ENCODE measurements at places on chromosomes 5 and 9.

DNA sequence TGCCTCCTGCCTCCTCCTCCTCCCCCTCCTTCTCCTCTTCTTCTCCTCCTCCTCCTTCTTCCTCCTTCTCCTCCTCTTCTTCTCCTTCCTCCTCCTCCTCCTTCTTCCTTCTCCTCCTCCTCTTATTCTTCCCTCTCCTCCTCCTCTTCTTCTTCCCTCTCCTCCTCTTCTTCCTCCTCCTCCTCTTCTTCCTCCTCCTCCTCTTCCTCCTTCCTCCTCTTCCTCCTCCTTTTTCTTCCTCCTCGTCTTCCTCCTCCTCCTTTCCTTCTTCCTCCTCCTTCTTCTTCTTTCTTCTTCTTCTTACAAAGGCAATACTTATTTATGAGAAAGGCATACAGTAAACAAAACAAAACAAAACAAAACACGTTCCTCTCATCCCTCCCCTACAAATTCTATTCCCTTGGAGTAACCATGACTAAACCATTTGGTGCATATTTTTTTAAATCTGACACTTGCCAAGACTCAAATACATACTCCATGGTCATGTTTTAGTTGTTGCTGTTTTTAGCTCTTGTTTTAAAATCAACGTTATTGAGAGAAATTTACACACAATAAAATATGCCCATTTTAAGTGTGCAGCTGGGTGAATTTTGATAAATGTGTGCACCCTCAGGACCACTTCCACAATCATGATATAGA lies 135.6 kb downstream of the FOXD1 start:
- no peak for DNase-seq

DNA sequence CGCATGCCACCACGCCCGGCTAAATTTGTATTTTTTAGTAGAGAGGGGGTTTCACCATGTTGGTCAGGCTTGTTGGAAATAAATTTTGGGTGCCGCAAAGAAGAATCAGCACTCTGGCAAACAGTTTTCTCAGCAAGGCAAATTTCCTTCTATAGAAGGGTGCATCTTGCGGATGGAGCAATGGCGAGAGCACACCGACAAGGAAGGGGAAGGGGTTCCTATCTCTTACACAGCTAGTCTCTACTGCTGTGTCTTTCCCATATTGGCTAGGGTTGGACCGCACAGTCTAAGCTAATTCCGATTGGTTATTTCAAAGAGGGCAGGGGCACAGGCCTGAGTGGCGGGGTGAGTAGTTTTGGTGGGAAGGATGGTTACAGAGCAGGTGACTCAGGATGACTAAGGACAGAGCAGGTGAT lies 707 bp downstream of the GTF3C5 start:
- DNase-seq = no peak

DNA sequence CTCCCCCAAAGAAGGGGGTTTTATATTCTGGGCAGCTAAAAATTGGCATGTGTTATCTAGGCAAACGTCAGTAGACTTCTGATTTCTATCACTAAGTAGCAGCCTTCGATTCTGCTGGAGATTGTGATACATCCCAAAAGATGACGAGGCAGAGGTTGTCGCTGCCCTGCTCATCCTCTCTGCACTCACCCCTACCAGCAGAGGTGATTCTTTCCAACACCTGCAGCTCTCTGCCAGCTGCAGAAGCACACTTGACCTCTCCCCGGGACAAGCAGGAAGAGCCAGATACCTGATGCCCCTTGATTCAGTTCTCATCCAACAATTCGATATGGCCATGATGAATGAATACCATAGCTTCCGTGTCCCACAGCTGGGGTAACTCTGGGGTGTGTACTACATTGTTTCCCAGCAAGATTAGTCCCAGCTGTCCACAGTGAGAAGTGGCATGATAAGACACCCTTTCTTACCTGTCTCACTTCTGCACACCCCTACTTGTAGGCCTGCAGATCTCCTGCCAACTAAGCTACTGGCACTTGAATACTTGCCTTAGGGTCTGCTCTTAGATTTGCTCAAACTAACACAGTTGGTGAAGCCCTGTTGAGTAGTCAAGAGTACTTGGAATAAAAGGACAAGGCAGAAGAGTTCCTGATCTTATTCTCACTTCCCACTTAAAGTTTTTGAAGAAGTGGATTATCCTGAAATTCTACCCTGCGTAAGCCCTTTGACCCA lies 37.6 kb upstream of the SMAD5 start:
- DNase-seq = no peak

DNA sequence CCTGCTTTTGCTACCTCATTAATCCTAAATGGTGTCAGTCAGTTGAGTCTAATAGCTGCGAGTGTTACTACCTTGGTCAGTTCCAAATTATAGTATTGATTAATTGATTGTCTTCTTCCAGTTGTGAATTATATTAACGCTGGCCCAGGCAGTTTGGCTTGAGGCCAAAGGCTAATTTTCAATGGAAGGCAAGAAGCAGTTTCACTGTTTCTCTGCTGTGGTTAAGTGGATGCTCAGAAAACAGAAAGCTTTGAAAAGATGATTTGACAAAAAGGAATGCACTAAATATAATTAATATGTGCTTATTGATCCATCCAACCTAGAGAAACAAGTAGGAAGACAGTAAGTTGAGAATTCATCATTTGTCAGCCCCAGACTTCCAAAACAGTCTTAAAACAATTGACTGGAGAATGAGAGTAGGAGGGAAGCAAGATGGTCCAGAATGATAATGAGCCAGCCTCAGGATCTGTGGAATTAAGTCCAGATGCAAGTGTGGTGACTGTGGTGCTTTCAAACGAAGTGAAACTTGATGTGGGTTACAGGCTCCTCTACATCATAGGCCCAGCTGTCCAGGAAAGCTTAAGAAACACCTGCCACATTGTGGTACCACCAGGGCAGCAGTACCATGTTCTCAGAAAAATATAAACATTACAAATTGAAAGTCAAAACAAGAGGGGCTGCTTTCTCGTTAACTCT lies 1371.0 kb upstream of the DMAC1 start:
- DNase-seq = no peak

GRCh38 chr5:80668016-80668969 lies 13.5 kb upstream of the DHFR start:
- DNase-seq = no peak

- no peak for DNase-seq
Observed at GRCh38 chr5:23893561-23893960, 386.2 kb downstream of the PRDM9 start.

DNA sequence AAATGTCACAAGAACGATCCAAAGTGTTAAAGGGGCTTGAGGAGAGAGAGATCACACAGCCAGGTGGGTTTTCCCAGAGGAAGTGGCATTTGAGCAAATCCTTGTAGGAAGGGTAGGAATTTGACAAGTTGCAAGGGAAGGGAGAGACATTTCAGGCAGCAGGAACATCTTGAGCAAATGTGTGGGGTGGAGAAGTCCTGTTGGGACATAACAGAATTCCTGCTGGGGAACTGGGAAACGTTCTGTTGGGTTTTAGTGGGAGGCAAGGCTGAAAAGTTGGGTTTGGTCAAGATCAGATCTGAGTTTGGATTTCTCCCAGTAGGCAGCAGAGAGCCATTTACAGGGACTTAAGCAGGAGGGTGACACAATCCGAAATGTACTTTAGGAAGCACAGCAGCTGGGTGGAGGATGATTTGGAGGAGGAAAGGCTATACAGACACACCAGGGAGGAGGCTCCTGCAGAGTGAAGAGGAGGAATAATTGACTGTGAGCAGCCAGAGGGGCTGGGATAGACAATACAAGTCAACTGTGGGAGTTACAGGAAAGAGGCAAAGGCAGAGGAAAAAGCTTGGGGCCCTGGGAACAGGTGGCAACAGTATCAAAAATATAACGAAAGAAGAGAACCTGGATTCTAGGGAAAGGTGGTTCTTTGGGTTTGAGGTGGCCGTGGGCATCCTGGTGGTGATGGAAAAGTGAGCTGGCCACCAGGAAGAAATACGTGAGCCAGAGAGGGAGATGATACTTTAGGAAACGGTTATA lies 3.1 kb upstream of the ZSWIM6 start:
- no peak for DNase-seq

- no peak for DNase-seq
Observed at GRCh38 chr9:103680581-103680980, 413.5 kb upstream of the SMC2 start.

DNA sequence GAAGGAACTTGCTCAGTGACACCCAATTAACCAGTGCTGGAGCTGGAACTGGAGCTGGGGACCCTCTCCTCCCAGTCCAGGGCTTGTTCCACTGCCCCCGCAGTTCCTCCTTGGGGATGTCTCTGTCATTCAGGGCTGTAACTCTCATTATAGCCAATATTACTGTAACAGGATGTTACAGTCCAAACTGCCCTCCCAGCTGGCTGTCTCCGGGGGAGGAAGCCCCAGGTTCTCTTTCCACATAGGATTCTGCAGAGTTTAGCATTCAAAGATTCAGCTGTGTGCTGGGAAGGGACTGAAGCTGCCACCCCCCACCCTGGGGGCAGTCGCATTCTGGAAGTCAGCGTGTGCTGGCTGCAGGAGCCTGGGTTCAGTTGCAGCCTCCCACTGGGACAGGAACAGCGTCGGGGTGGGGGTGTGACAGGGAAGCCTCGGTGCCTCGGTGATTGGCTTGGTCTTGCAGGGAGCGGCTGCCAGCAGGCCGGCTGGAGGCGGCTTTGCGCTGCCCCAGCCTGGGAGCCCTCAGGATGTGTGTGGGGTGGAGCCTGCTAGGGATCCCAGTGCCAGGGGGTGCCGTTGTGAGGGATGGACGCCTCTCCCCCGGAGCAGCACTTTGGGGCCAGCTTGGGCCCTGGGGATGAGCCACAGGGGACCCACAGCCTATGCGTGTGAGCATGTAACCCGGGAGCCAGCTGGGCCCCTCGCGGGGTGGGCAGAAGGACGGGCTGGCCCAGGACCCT lies 101.1 kb downstream of the RGS3 start:
- no peak for DNase-seq

DNA sequence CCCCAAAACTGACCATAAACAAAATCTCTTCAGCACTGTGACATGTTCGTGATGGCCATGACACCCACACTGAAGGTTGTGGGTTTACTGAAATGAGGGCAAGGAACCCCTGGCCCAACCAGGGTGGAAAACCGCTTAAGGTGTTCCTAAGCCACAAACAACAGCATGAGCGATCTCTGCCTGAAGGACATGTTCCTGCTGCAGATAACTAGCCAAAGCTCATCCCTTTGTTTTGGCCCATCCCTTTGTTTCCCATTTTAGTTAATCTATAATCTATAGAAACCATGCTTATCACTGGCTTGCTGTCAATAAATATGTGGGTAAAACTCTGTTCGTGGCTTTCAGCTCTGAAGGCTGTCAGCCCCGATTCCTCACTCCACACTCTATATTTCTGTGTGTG lies 21.8 kb upstream of the TUT7 start:
- DNase-seq = no peak

GRCh38 chr9:37566716-37567115 lies 9.5 kb downstream of the FBXO10 start:
- DNase-seq = no peak

- DNase-seq = no peak
Observed at GRCh38 chr5:148393390-148393741, 9.6 kb downstream of the FBXO38 start.

DNA sequence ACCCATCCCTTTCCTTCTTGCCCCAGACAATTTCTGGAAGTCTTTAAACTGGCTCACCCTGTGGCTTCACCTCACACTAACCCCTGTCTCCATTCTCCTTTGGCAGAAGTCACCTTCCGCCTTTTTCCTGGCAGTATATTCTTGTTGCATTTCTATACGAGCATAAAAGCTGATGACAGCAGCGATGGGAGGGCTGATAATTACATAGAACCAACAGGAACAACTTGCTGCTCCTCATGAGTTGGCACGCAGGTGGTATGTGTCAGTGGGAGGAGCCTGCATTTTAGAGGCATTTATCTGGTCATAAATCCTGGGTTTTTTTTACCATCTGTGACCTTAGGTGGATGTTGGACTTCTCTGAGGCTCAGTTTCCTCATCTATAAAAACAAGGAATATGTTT lies 61.4 kb upstream of the CKMT2 start:
- no peak for DNase-seq

DNA sequence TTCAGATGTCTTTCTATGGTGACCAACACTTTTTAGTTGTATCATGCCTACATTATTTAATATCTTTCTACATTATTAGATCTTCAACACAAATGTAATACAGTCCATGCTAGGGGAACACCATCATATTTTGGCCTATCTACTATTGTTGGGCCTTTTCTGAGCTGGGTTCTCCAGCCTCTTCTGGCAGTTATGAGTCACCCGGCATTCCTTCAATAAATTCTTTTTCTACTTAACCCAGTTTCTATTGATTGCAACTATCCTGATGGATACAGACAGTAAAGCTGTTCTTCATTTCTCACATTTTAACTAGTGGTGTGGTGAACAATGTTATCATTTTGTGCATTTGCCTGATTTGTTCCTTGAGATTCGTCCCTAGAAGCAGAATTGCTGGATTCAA lies 529.3 kb downstream of the BNC2 start:
- no peak for DNase-seq

GRCh38 chr5:83099445-83099844 lies 22.1 kb downstream of the XRCC4 start:
- DNase-seq = no peak

DNA sequence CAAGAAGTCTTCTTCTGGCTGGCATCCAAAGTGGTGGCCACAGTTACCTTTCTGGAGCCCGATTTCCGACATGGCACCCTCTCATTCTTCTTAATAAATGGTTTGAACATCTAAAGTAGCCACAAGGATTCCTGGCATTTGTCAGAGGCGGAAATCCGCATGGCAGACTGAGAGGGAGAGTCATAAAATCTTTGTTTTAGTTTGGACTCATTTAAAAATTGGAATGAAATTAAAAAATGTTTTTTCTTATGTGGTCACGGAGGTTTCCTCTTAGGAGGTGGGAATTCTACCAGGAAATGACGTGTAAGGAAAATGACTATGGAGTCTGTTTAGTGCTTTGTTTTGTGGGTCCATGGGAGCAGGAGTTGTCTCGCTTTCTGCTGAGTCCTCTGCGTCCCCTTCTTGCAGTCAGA lies 133.0 kb upstream of the PTCH1 start:
- DNase-seq = no peak

DNA sequence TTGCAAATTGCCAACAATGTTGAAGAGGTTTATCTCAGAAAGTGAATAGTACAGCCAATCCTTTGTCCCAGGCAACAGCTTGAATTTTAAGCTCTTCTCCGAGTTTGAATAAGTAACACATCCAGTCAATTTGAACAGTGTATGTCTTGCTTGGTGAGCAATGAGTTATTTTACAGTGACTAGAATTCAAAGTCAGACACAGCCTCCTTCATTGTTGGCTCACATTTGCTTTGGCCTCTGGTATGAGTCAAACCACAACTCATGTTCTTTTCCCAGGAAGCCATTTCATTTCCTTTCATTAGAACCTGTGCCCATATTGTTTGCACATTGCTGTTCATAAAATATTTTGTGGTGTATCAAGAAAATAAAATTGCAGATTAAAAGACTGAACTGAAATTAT lies 622.0 kb upstream of the DAB2 start:
- DNase-seq = no peak

Data from CD4-positive, alpha-beta T cell treated with Interleukin-15 for 4 hours (primary cell).